Uterus (tissue), 4 donors: ENCODE measurements at places on chromosomes 5 and 9. TPM values are rescaled to one million over a fixed set of nuclear protein-coding genes. Genes with fewer than 3 reads are reported as not detected.

The MTX3 gene
- total RNA-seq: 52.3 TPM

The DDX4 gene
- 0.48 TPM for total RNA-seq

The TEX48 gene
- total RNA-seq: not detected

The SLC46A2 gene
- total RNA-seq: not detected

The SOHLH1 gene
- total RNA-seq: not detected

The IRX2 gene
- not detected for total RNA-seq

The PCDHGA7 gene
- 14.1 TPM for total RNA-seq

The IFNB1 gene
- total RNA-seq: not detected

The WWC1 gene
- 8.7 TPM for total RNA-seq

The ANKHD1 gene
- 164 TPM for total RNA-seq

The VPS13A gene
- 22.5 TPM for total RNA-seq

The C9 gene
- not detected for total RNA-seq

The HNRNPAB gene
- total RNA-seq: 45.1 TPM

The MTMR12 gene
- total RNA-seq: 96.6 TPM

The HMGXB3 gene
- total RNA-seq: 19.0 TPM

The ZDHHC11B gene
- under 0.01 TPM for total RNA-seq

The DEPDC1B gene
- total RNA-seq: not detected

The SLC6A3 gene
- total RNA-seq: 0.07 TPM

The ANKRD31 gene
- total RNA-seq: not detected

The ACTBL2 gene
- not detected for total RNA-seq

The NOL6 gene
- total RNA-seq: 35.4 TPM

The AK3 gene
- total RNA-seq: 129 TPM

The NUTM2G gene
- total RNA-seq: not detected
